Naive thymus-derived CD4-positive, alpha-beta T cell (primary cell): ENCODE measurements at places on chromosomes 4 and X. TPM values are rescaled to one million over a fixed set of nuclear protein-coding genes. Genes with fewer than 3 reads are reported as not detected.

PCDH10 gene
- not detected for total RNA-seq

HSFX3 gene
- total RNA-seq = not detected

FIP1L1 gene
- 57.1 TPM for total RNA-seq

CACNA1F gene
- total RNA-seq = 2.2 TPM

BEND4 gene
- total RNA-seq = 0.19 TPM

GLRA3 gene
- total RNA-seq = not detected

GRCh38 chr4:121326597-121326996 lies 54.2 kb downstream of the QRFPR start:
- no peak for DNase-seq

DNA sequence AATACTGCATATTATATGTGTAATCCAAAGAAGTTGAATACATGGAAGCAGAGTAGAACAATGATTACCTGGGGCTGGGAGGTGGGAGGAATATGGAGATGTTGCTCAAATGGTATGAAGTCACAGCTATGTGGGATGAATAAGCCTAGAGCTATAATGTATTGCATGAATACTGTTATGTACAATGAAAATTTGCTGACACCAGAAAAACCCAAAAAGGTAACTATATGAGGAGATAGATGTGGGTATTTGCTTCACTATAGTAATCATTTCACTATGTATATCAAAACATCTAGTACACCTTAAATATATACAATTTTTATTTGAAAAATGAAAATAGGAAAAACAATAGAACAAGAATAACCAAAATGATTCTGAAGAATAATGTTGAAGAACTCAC lies 11.2 kb downstream of the PAGE3 start:
- no peak for DNase-seq

- DNase-seq = no peak
These were observed 14.7 kb upstream of the USP53 start for GRCh38 chr4:119197772-119198212.

DNA sequence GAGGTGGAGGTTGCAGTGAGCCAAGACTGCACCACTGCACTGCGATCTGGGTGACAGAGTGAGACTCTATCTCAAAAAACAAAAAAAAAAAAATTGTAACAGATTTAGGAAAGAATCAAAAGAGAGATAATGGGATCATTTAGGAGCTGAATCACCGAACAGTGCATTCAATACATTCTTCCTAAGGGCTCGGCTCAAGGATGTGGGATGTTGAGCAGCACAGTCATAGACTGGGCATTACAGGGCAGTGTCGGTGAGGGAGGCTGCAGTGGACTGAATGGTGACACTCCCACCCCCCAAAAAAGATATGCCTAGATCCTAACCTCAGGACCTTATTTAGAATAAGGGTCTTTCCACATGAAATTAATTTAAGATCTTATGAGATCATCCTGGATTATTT lies 70.0 kb downstream of the EVC2 start:
- DNase-seq = no peak

GRCh38 chr4:52701207-52701606 lies 42.1 kb upstream of the USP46 start:
- DNase-seq = no peak

GRCh38 chr4:38865445-38865844 lies 2.2 kb upstream of the FAM114A1 start:
- DNase-seq = no peak

- DNase-seq = no peak
These were observed 119.5 kb downstream of the PJA1 start for GRCh38 chrX:69045616-69046345.

DNA sequence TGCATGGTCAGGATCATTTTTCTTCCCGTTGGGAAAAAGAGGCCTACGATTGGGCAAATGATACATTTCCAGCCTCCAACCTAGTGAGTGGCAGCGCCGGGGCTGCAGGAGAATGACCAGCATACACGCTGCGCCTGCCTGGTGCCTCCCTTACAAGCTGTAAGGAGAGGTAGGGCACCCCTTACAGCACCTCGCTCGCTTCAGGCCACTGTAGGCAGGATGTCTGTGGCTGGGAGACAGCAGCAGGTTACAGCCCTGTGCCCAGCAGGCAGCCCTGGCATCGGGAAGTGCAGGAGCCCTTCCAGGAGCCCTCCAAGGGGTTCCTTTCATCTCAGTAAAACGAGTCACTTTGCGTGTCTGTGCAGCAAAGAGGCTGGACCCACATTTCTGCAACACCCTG lies 88.4 kb downstream of the EVC start:
- no peak for DNase-seq
